ENCODE measurements at places on chromosomes 11 and 22.
A peak's percentile ranks its signal among the peaks of the same experiment; 100 is the strongest.

- no peak for DNase-seq
Measured at GRCh38 chr11:74777038-74777437, 28.4 kb downstream of the RNF169 start.

DNA sequence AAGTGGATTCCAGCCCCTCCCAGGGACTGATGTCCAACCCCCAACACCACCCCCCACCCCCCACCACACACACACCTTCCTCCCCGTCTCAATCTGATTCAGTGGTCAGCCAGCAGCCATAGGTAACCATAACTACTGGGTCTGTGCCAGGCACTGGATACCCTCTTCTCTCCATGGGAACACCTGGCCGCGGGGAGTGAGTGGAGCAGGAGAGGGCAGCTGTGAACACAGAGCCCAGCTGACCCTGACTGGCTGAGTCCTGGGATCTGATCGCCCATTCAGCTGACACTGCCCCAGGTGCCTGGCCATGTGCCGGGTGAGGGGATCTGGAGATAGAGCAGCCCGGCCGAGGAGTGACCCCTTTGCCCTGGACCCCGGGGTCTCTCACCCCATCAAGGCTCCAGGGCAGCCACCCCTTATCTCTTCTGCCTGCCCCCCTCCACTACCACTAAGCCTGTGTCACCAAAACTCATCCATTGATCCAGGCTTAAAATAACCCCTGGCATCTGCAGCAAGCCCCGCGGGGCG lies 2.6 kb upstream of the SHISA8 start:
- no peak for DNase-seq

DNA sequence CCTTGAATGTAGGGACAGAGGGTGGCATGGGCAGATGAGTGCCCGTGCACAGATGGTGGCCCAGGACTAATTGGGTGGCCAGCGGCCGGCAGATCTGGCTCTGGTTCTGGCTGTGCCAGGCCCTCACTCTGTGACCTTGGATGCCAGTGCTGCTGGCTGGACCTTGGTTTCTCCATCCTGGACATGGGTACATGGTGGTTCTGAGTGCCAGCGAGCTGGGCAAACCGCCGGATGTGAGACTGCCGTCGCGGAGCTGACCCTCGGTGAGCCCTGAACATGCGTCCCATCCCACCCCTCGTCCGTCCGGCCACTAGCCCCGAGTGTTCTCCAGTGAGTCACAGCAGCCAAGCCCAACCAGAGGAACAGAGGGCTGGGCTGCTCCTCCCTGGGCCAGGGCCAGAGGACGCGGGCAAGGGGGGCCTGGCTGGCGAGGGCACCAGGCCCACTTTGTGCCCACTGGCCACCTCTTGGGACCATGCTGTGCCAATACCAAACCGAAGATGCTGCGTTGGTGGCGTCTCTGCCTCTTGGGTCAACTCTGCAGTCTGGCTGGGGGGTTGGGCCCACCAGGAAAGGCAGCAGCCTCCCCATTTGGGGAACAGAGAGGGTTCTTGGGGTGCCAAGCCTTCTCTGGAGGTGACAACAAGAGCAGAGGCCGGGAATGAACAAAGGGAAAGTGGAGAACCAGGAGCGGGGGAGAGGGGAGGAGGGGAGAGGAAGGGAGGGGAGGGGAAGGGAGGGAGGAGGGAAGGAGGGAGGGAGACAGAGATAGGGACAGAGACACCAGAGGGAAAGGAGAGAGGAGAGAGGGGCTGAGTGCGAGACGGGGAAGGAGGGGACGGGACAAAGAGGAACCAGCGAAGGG lies 10.7 kb downstream of the LSP1 start:
- DNase-seq = peak; percentile 90

DNA sequence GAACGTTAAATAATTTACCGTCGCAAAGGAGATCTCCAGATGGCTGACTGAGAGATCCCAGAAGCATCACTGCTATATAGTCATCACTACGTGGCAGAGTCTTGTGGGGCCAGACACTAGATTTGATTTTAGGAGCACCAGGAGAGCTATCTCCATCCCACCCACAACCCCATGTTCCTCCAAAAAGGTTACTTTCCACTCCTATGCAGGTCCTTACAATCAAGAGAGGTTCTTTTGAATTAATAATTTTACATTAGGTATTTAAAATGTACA lies 19.4 kb downstream of the GUCY1A2 start:
- no peak for DNase-seq

- no peak for DNase-seq
Measured at GRCh38 chr11:124843616-124843910, 21.7 kb upstream of the ROBO3 start.

DNA sequence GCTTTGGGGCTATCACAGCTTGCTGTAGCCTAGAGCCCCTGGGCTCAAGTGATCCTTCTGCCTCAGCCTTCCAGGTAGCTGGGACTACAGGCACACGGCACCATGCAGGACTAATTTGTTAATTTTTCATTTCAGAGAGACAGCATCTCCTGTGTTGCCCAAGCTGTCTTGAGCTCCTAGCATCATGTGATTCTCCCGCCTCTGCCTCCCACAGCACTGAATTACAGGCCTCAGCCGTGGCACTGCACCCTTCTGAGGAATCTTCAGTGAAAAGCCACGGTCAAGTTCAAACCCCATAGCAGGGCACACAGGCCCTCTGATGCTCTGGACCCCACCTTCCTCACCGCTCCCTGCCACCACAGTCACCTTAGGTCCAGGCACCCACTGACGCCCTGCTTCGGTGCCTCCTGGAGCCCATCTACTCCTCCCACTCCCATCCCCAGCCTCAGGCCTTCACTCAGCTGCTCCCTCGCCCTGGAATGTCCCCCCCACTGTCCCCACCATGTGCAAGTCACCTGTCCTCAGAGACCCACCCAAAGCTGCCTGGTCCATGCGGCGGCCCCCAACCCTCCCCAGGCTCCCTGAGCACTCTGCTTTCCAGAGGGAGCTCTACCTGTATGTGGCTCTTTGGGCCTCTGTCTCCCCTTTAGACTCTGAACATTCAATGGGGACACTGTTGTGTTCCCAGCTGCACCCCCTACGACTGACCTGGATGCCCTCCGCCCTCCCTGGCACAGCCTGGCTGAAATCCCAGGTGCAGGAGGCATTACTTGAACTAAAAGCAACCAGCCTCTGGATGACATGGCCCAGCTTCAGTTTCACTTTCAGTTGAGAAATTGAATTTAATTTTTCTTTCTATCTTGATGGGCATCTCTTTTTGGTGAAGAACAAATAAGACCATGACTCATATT lies 1.6 kb downstream of the APOL2 start:
- DNase-seq = peak; percentile 13

GRCh38 chr11:4048340-4048739 lies 46.3 kb upstream of the RRM1 start:
- DNase-seq = no peak

GRCh38 chr22:38997518-38997917 lies 15.4 kb downstream of the APOBEC3B start:
- DNase-seq = no peak

GRCh38 chr22:27088026-27088425 lies 430.6 kb downstream of the MIAT start:
- DNase-seq = peak; percentile 41

GRCh38 chr11:91776655-91777054 lies 448.0 kb upstream of the FAT3 start:
- DNase-seq = no peak

- peak; percentile 31 for DNase-seq
Measured at GRCh38 chr22:37188901-37189466, 937 bp upstream of the C1QTNF6 start.

- no peak for DNase-seq
Measured at GRCh38 chr11:95711945-95712221, 77.7 kb downstream of the FAM76B start.

- no peak for DNase-seq
Measured at GRCh38 chr11:4921796-4922195, 2.3 kb downstream of the OR51G1 start.

DNA sequence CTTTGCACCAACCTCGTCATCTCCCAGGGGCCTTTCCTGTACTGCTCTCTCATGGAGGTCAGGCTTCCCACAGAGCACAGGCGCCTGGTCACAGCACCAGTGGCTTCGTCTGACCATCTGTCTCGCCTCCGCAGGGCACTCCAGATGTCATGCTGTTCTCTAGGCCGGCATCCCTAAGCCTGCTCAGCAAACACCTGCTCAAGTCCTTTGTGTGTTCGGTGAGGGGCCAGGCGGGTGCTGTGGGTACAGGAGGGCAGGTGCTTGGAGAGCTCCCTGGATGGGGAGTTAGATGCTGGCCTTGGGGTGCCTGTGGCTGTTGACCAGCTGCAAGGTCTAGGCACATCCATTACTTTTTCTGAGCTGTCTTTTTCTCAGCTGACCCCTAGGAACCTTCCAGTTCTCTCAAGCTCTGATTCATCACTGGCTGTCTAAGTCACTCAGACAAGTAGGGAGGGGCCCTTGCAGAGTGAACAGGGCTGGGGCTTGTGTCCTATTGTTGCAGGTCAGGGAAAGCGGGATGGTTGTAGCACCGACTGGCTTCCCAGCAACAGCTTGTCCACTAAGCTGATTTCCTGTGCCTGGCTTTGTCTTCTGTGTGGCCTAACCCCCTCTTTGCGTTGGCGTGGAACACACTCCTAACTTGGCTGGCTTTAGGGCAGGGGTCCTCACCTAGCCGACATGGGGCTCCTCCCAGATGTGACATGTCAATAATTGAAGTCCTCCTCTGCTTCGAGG lies 9.2 kb downstream of the CLDN5 start:
- DNase-seq = no peak

DNA sequence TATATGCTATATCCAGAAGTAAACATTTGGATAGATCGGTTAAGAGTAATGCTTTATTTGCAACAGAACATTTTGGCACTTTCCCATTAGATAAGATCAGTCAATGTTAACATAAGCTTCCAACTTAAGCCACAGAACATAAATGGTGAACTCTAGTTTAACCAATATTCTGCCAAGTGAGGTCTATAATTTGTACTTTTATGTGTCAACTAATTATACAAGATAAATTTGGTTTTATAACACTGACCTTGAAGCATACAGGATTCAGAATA lies 23.5 kb upstream of the BLID start:
- DNase-seq = no peak

DNA sequence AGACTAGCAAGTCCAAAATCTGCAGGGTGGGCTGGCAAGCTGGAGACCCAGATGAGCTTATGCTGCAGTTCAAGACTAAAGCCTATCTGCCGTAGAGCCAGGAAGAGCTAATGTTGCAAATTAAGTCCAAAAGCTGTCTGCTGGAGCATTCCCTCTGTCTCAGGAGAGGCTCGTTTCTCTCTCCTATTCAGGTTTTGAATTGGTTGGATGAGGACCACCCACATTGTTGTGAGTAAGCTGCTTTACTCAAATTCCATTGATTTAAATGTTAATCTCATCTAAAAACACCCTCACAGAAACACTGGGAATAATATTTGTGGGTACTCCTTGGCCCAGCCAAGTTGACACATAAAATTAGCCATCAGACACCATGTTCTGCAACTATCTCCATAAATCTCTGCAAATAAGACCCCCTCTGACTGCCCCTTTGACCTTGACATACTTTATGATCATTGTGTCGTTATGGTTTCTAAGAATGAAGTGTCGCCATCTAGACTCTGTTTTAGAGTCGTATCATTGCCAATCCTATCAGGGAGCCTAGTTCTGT lies 16.8 kb upstream of the CUL5 start:
- DNase-seq = no peak

Measured in fibroblast of gingiva (primary cell).